ENCODE measurements at places on chromosomes 5 and 9. TPM values are rescaled to one million over a fixed set of nuclear protein-coding genes. Genes with fewer than 3 reads are reported as not detected.
A peak's percentile ranks its signal among the peaks of the same experiment; 100 is the strongest.

DNA sequence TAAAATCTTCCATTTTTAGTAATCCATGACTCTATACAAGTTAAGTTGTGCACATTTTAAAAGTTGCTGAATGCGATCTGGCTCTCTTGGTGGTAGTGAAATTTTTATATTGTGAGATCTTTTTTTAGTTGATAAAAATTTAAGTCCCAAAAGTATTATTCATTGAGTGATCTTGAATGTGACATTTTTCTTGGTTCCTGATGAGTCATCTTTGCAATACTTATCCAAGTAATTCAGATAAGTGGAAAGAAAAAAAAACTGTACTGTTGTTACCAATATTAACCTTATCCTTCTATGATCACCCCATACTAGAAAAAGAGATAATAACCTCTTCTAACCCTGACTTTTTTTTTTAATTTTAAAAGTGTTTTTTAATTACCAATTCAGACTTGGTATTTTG lies 601.3 kb downstream of the PSAT1 start:
- DNase-seq: no peak

GRCh38 chr5:132199116-132199680 lies 28.5 kb downstream of the P4HA2 start:
- DNase-seq: no peak

DNA sequence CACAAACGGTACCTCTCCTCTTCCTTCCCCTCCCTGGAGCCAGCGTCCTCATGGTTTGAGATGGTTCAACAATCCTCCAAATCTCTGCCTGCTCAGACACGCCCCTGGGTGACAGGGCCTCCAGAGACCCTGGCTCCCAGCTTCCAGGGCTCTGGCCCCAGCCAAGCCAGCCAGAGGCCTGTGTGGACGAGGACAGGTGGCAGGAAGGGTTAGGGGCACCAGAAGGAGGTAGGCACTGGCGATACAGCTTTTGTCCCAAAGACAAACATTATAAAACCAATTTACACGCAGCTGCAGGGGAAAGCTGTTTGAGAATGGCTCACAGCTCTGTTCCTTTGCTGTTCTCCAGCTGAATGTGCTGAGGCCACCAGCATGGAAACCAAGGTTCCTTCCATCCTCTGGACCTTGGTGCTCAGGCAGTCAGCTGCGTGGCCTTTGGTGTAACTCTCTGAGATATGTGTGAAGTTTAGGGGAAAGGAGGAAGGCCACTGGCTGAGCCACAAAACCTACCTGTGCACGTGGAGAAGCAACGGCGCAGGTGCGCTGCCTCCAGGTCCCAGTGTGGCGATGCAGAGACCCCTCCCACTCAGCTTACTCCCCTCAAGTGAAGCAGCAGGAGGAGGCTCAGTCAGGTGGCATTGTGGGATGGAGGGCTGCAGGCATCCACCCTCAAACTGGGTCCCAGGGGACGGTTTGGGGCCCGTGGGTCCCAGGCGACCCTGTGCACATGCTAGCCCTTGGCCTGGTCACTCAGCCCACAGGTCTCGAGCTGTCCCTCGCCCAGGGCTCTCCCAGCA lies 4.3 kb upstream of the QRFP start:
- DNase-seq: no peak

DNA sequence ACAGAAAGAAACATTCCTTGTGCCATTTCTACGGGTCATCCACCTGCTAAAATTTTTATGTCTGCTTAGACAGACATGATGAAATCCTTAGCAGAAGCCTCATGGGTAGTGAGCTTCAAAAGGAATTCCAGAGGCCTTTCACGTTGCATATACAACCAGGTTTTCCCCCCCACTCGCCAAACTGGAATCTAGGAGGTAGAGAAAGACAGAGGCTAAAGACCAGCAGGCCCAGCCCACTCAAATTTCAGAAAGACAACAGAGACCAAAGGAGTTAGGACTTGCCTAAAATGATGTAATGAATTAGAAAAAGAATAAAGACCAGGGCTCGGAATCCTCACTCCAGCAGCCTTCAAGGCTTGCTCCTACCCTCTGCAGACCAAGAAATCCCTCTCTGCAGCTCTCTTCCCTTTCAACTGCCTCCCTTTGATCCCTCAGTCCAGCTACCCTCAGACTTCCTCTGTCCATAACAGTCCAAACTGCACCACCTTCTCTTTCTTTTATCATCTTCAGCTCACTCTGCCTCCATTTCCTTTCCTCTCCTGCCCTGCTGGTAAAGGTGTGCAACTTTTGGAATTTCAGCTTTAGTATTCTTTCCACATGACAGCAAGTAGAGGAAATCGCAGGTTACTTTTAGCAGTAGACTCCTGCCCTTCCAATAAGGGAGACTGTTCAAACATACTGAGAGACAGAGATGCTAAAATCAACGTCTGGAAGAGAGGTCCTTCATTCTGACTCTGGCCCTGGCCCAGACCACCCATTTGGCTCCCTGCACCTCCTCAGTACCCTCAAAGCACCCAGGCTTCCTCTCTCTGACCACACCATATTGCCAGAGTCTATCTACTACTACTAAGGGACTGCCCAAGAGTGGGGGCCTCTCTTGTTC lies 8.9 kb downstream of the B4GALT1 start:
- DNase-seq: no peak

GRCh38 chr5:32311404-32312196 lies 1.1 kb downstream of the MTMR12 start:
- DNase-seq: no peak

GRCh38 chr5:141747152-141748141 lies 65.4 kb upstream of the ARAP3 start:
- peak; percentile 33 for DNase-seq

DNA sequence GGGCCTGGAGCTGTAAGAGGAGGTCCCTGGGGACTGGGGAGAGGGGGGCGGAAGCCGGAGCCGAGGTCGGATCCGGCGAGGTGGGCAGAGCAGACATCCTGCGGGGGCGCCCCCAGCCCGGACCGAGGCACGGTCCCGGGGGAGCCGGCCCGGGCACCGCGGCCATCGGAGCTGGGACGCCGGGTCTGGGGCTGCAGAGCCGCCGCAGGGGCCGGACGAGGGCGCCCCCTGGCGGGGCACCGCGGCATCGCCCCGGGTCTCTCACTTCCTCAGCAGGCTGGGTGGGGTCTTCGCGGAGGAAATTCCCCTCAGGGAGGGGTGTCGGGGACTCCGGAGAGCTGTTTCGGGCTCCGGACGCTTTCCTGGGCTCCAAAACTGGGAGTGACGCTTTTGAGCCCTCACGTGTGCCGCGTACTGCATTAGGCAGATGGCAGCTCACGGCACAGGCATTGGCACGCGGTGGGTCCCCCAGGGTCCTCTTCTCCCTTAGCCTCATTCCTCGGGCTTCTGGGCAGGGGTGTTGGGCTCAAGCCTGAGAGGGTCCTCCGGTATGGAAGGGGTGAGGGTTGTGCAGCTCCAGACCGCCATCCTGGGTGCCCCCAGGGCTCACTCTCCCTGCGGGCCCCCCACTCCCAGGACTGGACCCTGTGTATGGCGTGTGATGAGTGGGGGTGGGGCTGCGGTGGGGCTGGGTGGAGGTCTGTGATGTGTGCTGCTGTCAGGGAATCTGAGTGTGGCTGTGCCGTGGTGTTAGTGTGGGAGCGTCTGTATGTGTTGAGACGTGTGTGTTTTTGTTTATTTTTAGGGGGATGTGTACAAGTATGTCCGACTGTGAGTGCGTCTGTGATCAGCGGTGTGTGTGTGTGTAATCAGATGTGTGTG lies 29.6 kb downstream of the LHX2 start:
- peak; percentile 66 for DNase-seq

The TRPM3 gene
- not detected for total RNA-seq

Data from activated B cell treated with CpG ODN at 0.5 μM for 24 hours (primary cell).